Posterior vena cava (tissue), 2 donors: ENCODE measurements at places on chromosomes 4 and X. TPM values are rescaled to one million over a fixed set of nuclear protein-coding genes. Genes with fewer than 3 reads are reported as not detected.

WDR44 gene
- 16.6 TPM for total RNA-seq

CRMP1 gene
- 0.81 TPM for total RNA-seq

HSD17B10 gene
- 67.7 TPM for total RNA-seq

PRKG2 gene
- total RNA-seq = 2.2 TPM

PCDH11X gene
- 0.52 TPM for total RNA-seq

SLC16A2 gene
- total RNA-seq = 18.4 TPM

ASMT gene
- 0.97 TPM for total RNA-seq

GRCh38 chr4:132483-132882 is 8.2 kb downstream of the ZNF718 start:
- DNase-seq = no peak

DNA sequence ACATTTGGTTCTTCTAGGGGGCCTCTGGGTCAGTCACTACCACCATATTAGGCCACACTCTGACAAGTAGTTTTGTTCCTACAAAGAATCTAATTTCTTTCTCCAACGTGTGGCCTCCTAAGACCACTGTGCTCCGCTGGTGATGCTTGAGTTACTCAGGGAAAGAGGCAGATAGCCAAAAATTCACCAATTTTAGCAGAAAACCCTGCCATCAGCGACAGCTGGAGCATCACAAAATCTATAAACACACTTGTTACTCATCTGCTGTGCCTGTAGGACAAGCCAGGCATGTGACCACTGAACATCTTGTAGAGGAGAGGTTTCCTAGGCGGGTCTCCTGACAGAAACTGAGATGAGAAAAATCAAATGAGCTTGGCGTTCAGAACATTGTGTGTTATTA is 105.4 kb downstream of the SYNPO2 start:
- DNase-seq = no peak

GRCh38 chr4:20418861-20419451 is 167.3 kb downstream of the SLIT2 start:
- DNase-seq = no peak

GRCh38 chr4:12573716-12574115 is 910.4 kb downstream of the RAB28 start:
- DNase-seq = no peak

GRCh38 chr4:168380290-168380689 is 61.7 kb upstream of the DDX60 start:
- DNase-seq = no peak

DNA sequence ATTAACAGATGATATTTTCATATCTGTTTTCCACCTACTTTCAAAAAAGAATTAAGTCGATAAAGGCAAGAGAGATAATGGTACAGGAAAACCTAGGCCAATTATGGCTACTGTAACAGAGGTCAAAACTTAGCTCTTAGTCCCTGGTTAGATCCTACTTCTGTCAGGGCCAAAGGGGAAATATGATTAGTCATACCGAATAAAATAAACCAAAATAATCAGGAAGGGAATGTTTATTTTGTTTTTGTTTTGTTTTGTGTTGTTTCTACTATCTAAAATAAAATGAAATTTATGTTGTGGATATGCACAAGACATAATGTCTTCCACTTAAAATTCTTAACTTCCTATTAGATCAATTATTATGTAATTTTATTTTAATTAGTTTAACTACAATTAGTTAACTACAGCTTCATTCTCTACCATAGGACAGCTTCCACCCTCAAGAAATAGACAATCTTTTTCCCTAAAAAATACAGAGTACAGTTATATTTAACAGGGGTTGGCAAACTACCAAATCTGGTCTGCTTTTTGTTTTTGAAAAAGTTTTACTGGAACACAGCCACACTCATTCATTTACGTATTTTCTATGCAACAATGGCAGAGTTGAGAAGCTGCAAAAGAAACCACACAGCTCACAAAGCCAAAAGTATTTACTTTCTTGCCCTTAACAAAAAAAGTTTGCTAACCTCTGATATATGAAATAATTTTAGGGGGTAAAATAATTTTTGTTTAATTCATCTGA is 25.4 kb downstream of the TMEM47 start:
- DNase-seq = no peak

DNA sequence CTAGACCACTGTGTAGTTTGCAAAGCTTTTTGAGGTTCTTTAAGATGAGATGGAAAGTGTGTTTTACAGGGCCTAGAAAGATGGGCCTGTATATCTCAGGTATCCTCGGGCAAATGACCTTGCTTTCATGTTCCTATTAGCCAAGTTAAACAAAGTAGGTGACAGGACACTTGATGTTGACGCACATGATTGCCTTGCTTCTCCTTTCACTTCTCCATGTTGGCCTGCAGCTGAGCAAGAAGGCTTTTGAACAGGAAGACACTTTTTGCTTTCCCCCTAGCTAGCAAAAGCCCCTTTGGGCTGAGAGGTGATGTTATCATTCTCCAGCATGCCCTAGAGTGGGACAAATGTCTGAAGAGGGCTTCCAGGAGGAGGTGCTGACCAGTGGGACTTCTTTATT is 202.1 kb downstream of the GPC3 start:
- no peak for DNase-seq

GRCh38 chr4:47913861-47914219 is 543 bp downstream of the NFXL1 start:
- DNase-seq = peak; percentile 84

DNA sequence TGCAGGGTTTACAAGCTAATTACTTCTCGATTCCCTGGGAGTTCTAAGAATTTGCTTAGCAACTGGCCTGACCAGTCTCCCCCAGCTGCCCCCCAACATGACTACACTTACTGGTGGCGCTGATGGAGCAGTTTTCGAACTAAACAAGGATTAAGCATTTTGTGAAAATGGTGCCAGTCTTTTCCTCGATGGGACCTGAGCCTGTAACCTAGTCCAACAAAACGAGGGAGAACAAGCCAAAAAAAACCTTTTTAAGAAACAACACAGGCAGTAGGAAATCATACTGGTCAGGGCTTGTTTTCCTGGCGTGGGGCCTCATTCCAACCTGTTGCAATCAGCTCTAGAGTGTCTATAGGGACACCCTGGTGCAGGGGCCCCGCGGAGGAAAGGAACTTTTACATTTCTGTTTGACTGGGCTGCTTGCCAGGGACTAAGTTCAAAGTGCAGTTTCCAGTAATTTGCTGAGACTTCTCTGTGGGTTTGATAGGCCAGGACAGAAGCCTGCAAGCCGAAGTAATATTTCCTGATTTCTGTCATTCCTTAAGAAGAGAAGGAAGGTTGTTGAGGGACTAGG is 158.7 kb downstream of the SPRY1 start:
- peak; percentile 94 for DNase-seq

- DNase-seq = no peak
Observed at GRCh38 chrX:19343085-19343534, 617 bp upstream of the PDHA1 start.

DNA sequence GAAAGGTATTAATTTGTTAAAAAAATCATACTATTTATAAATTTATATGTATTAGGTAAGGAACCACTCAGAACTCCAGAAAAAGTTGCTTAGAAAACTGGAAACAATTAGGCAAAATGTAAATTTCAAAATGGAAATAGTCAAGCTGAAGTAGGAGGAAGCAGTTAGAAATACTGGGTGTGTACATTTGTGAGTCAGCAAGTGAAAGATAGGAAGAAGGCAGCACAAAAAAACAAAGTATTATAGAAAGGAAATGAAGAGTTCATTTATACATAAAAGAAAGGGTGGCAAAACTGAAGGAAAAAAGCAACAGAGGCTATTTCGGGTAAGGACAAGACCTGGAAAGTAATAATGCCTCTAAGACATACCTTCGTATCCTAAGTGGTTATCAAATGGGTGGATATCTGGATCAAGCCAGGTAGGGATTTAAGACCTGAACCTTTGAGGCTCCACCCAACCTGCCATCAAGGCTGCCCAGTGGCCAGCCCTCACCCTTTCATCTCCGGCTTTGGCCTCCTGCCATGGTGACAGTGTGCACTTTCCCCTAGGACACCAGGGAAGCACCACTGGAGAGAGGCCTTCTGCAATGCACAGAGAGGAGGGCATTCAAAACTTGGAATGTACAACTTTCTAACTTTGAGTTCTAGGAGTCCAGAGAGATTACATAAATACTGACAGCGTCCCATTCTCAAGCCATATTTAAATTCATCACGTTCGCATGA is at the start of gene LRRC66:
Gene LRRC66 (minus strand): TSS at position 428 of the 722 bp plus-strand sequence. CDS start 2,750 bp downstream, outside the sequence.
- DNase-seq = no peak

DNA sequence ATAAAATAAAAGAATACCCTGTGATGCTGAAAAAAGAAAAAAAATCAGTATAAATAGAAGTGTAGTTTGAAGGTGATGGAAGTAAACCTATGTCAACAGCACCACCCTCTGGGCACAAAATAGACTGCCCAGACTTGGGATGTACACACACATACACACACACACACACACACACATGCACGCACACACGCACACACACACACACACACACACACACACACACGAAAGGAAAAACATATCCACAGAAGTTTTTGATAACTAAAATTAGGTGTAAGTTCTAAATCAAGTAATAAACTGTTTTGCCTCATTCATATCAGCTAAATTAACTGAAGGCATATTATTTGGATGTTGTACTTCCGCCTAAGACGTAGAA is 40.5 kb downstream of the ANXA5 start:
- no peak for DNase-seq

DNA sequence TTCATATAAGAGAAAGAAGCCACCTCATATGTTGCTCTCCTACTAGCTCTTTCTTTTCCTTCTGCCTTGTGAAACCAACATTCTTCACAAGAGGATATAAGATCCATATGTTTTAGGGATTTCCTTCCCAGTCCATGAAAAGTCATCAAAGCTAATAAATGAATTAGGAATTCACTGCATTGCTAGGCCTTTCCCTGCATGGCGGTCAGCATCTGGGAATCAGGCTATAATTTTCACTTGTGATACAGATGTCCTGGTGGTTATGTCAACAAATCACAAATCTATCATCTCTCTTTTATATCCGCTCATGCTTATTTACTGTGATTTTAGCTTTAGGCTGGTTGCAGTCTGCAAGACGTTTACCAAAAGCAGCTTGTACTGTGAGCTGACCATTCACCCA is 510.0 kb downstream of the NLGN4X start:
- DNase-seq = no peak

DNA sequence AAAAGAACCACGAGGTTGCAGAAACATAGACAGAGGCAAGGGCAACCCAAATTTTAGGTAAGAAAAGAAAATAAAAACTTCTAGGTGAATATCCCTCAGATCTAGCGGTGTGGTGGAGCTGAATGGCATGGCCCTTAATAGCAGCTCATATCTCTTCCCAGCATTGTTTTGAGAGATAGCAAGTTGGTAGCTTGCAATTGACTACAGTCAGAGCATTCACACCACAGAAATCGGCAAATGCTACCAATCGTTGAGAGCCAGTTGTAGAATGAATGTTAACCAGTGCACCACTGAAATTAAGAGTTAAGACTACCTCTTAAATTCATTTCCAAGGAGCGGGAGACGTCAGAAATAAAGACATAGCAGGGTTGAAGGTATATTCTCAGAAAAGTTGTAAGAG is 184.0 kb upstream of the KIT start:
- DNase-seq = no peak

GRCh38 chr4:141241986-141242385 is 21.3 kb downstream of the ZNF330 start:
- DNase-seq = no peak

DNA sequence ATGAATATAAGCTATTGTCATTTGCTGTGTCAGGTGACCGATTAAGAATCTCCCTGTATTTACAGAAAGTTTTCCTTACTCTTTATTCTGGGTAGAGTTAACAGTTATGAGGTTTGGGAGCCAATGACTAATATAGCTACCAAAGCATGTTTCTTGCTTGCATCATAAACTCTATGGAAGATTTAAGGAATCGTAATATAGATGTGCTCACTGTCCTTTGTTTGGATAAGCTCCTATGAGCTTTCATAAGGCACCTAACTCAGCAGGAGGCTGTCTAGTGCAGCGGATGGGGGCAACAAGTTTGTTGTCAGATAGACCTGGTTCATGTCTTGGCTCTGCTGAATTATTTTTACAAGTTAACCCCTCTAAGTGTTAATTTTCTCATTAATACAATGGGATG is 75.0 kb upstream of the PAQR3 start:
- DNase-seq = no peak

DNA sequence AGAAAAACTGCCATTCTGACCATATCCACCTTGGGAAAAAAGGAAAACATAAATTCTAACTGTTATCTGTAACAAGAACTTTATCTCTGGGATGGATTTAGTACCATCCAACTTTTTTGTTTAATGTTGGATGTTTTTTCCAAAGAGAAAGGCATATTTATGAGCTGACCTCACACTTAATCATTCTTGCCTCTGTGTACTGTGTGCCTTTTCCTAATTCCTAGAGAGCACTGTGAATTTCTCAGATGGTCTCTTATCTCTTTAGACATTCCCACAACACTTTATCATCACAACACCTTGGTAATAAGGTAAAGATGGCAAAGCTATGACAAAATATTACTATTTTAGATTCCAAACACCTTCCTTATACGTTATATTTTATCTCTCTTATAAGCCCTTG is 126.2 kb downstream of the COL4A6 start:
- no peak for DNase-seq

- no peak for DNase-seq
Observed at GRCh38 chr4:111632641-111633151, 512.6 kb upstream of the FAM241A start.

- no peak for DNase-seq
Observed at GRCh38 chrX:136529795-136530194, 2.2 kb upstream of the VGLL1 start.

GRCh38 chr4:168507178-168507815 is 10.4 kb downstream of the PALLD start:
- no peak for DNase-seq

DNA sequence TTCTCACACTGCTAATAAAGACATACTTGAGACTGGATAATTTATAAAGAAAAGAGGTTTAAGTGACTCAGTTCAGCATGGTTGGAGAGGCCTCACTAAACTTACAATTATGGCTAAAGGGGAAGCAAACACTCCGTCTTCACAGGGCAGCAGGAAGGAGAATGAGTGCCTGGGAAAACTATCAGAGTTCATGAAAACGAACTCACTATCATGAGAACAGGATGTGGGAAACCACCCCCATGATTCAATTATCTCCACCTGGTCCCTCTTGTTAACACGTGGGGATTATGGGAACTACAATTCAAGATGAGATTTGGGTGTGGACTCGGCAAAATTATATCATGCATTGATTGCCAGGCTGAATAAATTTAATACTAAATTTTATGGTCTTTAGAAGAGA is 592.7 kb downstream of the GRXCR1 start:
- no peak for DNase-seq

GRCh38 chrX:57227691-57228090 is 58.8 kb upstream of the FAAH2 start:
- DNase-seq = no peak

DNA sequence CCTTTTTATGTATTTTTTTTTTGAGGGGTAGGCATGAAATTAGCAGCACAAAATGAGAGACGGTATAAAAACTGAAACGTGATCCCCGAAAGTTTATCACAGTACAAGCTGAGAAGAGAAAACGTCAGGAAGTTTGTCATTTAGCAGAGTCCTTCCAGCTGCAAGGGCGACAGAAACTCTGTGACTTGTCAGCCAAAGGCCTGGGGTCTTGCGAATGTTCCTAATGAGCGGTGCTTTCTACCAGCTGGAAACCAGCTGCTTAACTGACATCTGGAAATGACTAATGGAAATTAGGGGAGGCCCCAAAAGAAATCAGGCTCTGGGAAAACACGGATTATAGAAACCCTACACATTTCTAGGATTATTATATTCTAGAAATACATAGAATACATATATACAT is 66.5 kb downstream of the CHRNA9 start:
- DNase-seq = no peak
